B cell (primary cell): ENCODE measurements at places on chromosomes 5 and 9. TPM values are rescaled to one million over a fixed set of nuclear protein-coding genes. Genes with fewer than 3 reads are reported as not detected.

Gene PCDH12
- total RNA-seq = not detected in 2 replicates

Gene PLAC8L1
- 0.49 and 0.51 TPM in 2 replicates for total RNA-seq

Gene PSAT1
- 5.0 and 5.2 TPM in 2 replicates for total RNA-seq

Gene GBGT1
- total RNA-seq = 52.7 and 57.9 TPM in 2 replicates

Gene EIF4E1B
- total RNA-seq = not detected in 2 replicates

Gene RAPGEF6
- total RNA-seq = 48.7 and 56.2 TPM in 2 replicates

Gene COL23A1
- total RNA-seq = 0.10 and 0.20 TPM in 2 replicates

Gene SLCO6A1
- total RNA-seq = not detected in 2 replicates

Gene TRIO
- 479 and 534 TPM in 2 replicates for total RNA-seq

Gene ELOVL7
- total RNA-seq = 0.54 TPM in 1 of 2 replicates, not detected in the other

DNA sequence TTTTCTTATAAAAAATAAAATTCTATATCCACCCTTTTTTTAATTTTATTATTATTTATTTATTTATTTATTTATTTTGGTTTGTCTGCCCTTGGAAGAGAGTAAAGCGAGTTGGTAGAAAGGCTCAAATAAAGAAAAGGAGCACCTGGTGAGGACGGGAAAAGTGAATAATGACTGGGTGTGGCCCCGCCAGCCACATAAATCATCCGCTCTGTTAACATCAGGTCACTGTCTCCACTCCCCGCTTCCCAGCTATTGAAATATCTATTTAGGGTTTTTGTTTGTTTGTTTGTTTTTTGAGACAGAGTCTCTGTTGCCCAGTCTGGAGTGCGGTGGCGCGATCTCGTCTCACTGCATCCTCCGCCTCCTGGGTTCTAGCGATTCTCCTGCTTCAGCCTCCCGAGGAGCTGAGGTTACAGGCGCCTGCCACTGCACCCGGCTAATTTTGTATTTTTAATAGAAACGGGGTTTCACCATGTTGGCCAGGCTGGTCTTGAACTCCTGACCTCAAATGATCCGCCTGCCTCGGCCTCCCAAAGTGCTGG is 844 bp downstream of the POLR3G start:
- no peak for DNase-seq
- peaks cover 11% of the 10 kb centered on the region for H3K4me1 ChIP-seq
- no peaks in the 10 kb centered on the region for H3K36me3 ChIP-seq
- H3K27me3 ChIP-seq = no peaks in the 10 kb centered on the region

- no peaks in the 10 kb centered on the region for H3K4me1 ChIP-seq
- no peak overlapping the region for H3K27ac ChIP-seq
- no peaks in the 10 kb centered on the region for H3K36me3 ChIP-seq
- peaks cover 4% of the 10 kb centered on the region for H3K27me3 ChIP-seq
- H3K4me3 ChIP-seq = no peak overlapping the region
Measured at GRCh38 chr9:133246562-133246961, 28.4 kb downstream of the ABO start.

DNA sequence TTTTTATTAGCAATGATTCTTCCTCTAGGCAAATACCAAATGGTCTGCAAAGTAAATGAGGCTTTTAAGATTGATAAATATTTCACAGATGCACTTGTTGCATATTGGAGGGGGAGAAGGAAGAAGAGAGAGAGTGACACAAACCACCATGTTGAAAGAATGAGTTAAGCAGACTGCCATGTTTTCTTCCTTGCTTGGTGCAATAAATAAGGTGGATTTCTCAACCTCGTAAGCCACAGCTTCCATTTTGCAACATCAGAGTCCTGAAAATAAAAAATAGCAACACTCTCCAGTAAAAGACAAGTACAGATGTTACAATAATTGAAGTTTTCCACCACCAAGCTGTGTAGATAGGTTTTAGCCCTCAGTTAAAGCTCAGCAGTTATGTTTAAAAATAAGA is 202.9 kb downstream of the SGCD start:
- no peaks in the 10 kb centered on the region for H3K27me3 ChIP-seq
- H3K36me3 ChIP-seq = no peaks in the 10 kb centered on the region
- no peak overlapping the region for H3K4me3 ChIP-seq
- H3K27ac ChIP-seq = no peak overlapping the region

- no peak overlapping the region for H3K4me3 ChIP-seq
- H3K36me3 ChIP-seq = no peaks in the 10 kb centered on the region
- no peak overlapping the region for H3K27ac ChIP-seq
Measured at GRCh38 chr5:134975078-134975715, 7.5 kb downstream of the CATSPER3 start.

DNA sequence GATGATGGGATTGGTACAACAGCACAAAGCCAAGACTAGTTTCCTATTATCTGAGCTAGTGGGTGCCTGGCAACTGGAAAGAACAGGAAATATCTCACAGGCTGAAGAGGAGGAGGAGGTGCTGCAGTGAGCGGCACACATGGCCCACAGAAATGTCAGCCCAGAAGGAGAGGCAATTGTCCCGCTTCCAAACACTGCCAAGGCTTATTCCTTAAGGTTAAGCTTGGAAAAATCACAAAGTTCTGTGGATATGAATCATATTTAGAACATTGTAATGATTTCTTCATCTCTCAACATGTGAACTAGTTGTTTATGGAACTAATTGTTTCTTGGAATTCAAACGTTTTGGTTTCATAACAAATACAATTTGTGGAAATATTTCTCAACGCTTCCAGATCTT is 1019.5 kb upstream of the SEMA6A start:
- no peaks in the 10 kb centered on the region for H3K27me3 ChIP-seq
- H3K4me3 ChIP-seq = no peak overlapping the region
- H3K4me1 ChIP-seq = no peaks in the 10 kb centered on the region

- DNase-seq = no peak
- no peaks in the 10 kb centered on the region for H3K4me1 ChIP-seq
- H3K27ac ChIP-seq = no peak overlapping the region
- no peaks in the 10 kb centered on the region for H3K36me3 ChIP-seq
- H3K4me3 ChIP-seq = no peak overlapping the region
Measured at GRCh38 chr5:28249771-28250415, 1211.5 kb upstream of the CDH9 start.

GRCh38 chr5:52560366-52560765 is 227.3 kb upstream of the ITGA1 start:
- H3K4me3 ChIP-seq = no peak overlapping the region
- H3K27me3 ChIP-seq = no peaks in the 10 kb centered on the region
- H3K4me1 ChIP-seq = no peaks in the 10 kb centered on the region
- no peak overlapping the region for H3K27ac ChIP-seq

DNA sequence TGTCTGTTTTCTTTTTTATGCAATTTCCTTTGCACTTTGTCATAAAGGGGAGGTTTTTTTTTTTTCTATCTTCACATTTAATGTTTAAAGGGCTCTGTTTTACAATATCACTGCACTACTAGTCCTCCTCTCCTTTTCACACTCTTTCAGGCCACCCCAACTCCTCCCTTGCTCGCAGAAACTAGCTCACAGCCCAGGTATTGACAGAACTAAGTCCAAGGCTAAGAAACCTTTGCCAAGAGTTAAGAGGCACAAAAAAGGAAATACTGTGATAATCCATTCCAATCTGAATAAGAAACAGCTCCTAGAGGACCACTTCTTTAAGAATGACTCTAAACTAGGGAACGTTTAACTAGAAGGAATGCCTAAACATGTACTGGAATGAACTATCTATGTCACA is 1.1 kb upstream of the FGF10 start:
- no peak for DNase-seq
- H3K27me3 ChIP-seq = no peaks in the 10 kb centered on the region
- no peaks in the 10 kb centered on the region for H3K4me1 ChIP-seq
- no peaks in the 10 kb centered on the region for H3K36me3 ChIP-seq
- no peak overlapping the region for H3K4me3 ChIP-seq
- no peak overlapping the region for H3K27ac ChIP-seq

- H3K4me1 ChIP-seq = peaks cover 13% of the 10 kb centered on the region
- DNase-seq = no peak
- H3K27me3 ChIP-seq = peaks cover 7% of the 10 kb centered on the region
- H3K36me3 ChIP-seq = no peaks in the 10 kb centered on the region
Measured at GRCh38 chr5:176133289-176133870, 104.8 kb upstream of the SIMC1 start.

- H3K4me3 ChIP-seq = no peak overlapping the region
- no peaks in the 10 kb centered on the region for H3K36me3 ChIP-seq
- no peaks in the 10 kb centered on the region for H3K4me1 ChIP-seq
- H3K27ac ChIP-seq = no peak overlapping the region
- no peaks in the 10 kb centered on the region for H3K27me3 ChIP-seq
Measured at GRCh38 chr9:98432960-98433359, 177.5 kb upstream of the TBC1D2 start.

DNA sequence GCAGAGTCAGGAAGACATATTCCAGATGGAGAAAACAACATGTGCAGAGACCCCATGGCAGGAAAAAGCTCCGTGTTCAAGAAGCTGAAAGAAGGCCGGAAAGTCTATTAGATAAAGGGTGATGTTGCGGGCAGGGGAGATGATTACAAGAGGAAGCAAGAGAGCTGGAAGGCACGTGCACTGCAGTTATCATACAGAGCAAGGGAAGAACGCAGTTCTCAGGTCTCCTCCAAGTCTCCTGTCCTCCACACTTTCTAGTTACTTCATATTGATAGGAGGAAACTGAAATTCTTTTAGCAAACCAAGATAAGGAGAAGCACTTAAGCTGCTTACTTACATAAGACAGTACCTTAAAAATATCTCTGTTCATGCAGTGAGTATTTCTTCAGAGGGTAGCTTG is 58.3 kb upstream of the PLPP6 start:
- H3K27me3 ChIP-seq = no peaks in the 10 kb centered on the region
- no peaks in the 10 kb centered on the region for H3K4me1 ChIP-seq
- DNase-seq = no peak
- H3K27ac ChIP-seq = no peak overlapping the region
- H3K4me3 ChIP-seq = no peak overlapping the region
- no peaks in the 10 kb centered on the region for H3K36me3 ChIP-seq

DNA sequence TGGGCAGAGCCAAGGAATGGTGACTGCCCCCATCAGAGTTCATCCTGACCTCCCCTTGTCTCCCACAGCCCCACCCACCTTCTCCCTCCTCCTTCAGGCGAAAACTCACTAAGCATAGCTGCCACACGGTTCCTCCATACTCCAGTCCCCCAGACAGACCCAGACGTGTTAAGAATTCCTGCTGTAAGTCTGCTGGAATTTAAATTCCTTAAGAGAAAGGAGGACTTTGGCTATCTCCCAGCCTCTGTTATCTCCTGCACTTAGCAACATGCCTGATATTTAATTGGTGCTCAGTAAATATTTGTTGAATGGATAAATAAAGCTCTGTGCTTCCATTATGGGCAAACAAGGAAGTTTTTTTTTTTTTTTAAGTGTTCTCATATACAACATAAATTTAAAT is 213.7 kb downstream of the RFK start:
- H3K36me3 ChIP-seq = no peaks in the 10 kb centered on the region
- H3K27me3 ChIP-seq = no peaks in the 10 kb centered on the region
- H3K4me1 ChIP-seq = no peaks in the 10 kb centered on the region

GRCh38 chr9:91908293-91908623 is 41.8 kb downstream of the ROR2 start:
- H3K27me3 ChIP-seq = peaks cover 17% of the 10 kb centered on the region
- H3K36me3 ChIP-seq = no peaks in the 10 kb centered on the region
- DNase-seq = no peak
- H3K4me1 ChIP-seq = peaks cover 7% of the 10 kb centered on the region
- no peak overlapping the region for H3K27ac ChIP-seq

- peaks cover 8% of the 10 kb centered on the region for H3K4me1 ChIP-seq
- no peak for DNase-seq
- H3K27me3 ChIP-seq = peaks cover 47% of the 10 kb centered on the region
- H3K27ac ChIP-seq = no peak overlapping the region
- H3K36me3 ChIP-seq = no peaks in the 10 kb centered on the region
Measured at GRCh38 chr9:109315480-109316206, 5.2 kb downstream of the EPB41L4B start.

DNA sequence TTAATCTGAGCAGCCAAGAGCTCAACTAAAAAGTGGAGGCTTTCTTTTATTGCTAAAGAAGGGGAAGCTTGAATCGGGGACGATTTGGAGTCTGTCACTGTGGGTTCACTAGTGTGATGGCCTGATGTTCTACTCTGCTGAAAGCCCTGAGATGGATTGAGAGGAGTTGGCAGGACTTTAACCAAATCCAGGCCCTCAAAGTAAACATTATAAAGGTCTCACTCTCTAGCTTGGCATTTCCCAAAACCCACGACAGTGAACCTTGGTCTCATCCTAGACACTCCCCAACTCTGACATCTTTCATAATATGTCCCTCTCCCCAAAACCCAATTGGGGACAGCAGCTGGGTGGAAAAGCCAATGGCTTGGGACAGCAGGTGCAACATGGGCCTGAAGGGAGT is 32.7 kb downstream of the TMOD1 start:
- H3K27me3 ChIP-seq = no peaks in the 10 kb centered on the region
- DNase-seq = no peak
- H3K27ac ChIP-seq = no peak overlapping the region
- H3K4me1 ChIP-seq = no peaks in the 10 kb centered on the region
- H3K4me3 ChIP-seq = no peak overlapping the region

DNA sequence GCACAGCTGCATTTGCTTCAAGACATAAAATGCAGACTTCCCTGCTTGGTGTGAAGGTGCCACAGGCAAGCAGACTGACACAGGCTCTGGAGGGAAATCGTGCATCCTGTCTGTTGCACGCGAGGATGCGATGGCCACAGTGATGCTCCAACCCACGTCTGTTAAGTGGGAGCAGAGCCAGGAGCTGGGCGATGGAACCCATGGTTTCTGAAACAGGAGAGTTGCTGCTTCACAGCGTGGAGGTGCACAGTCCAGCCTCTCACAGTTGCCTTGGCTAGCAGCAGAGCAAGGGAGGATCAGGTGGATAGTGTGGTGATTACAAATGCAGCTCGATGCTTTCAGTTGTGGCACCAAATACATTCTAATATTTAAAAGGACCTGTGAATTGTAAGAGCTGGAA is 108.8 kb downstream of the TENT4A start:
- no peak overlapping the region for H3K27ac ChIP-seq
- no peaks in the 10 kb centered on the region for H3K36me3 ChIP-seq
- H3K4me1 ChIP-seq = no peaks in the 10 kb centered on the region

DNA sequence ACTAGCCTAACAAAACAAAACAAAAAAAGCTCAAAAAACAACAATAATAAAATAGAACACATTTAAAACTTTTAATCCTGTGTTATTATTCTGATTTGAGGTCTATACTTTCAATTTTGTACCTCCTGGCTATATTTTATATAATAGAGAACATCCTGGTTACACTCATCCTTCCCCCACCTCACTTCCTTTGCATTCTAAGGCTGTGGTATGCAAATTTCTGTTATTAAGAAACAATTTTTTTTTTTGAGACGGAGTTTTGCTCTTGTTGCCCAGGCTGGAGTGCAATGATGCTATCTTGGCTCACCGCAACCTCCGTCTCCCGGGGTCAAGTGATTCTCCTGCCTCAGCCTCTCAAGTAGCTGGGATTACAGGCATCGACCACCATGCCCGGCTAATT is 3.1 kb upstream of the RPL37 start:
- no peak overlapping the region for H3K27ac ChIP-seq
- H3K4me3 ChIP-seq = no peak overlapping the region
- DNase-seq = no peak
